Left ventricle myocardium superior (tissue), 1 donor: ENCODE measurements at places on chromosomes 13 and 19.

GRCh38 chr13:99792079-99792921 is 179.3 kb downstream of the ZIC5 start:
- DNase-seq = no peak

DNA sequence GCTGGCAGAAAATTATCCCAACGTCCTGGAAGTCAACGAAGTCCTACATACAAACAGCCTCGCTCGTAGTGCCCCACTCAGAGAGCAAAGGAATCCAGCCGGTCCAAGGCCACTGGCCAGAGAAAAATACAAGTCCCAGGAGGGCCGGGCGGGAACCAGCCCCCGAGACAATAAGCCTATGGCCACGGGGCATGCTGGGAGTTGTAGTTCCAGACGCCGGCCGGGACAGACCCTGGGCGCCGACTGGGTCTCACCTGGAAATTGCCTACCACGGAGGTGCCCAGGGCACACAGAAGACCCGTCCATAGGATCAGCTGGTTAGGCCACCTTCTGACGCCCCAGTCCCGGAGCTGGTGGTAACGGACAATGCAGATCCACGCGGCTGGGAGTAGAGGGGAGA is 5.4 kb downstream of the TMEM150B start:
- peak; percentile 60 for DNase-seq

DNA sequence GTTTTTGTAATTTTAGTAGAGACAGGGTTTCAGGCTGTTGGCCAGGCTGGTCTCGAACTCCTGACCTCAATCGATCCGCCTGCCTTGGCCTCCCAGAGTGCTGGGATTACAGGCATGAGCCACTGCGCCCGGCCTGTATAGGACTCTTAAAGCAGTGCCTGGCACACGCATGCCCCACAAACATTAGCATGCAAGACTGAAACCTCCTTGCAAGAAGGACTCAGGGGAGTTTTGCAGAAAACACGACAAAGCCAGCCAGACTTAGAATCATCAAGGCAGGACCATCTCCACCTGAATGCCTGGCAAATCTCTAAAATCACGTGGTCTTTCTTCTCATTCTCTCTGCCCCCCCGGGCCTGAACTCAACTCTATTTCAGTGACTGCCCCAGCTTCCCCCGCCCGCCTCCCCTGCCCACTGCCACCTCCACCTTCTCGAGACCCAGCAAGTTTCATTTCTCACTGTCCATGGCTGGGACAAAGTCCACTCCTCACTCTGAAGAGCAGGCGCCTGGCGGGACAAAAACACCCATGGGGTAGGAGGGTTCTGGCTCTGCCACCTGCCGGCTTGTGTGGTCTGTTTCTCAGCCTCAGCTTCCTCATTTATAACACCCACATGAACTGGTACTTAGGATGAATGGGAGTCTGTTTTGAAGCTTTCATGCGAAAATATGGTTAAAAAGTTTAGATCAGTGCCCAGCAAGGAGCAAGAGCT is 2.4 kb downstream of the TICAM1 start:
- DNase-seq = no peak

GRCh38 chr19:15563325-15563794 is 51.7 kb upstream of the CYP4F8 start:
- DNase-seq = peak; percentile 65

DNA sequence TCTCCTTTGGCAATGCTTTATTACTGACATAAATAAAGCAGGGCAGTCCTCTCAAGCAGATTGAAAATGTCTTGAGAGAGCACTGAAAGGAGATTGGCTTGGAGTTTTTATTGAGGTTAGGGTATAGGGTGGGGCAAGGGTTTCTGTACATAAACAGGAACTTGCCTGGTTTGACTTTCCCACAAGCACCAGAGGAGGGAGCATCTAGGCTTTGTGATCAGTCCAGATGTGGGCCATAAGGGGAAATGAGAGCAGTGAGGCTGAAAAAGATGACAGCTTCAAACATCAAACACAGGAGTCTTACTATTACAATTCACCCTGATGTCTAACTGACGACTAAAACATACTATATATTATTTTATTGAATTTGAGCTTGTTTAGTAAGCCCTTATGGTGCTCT is 260.9 kb downstream of the MTUS2 start:
- DNase-seq = no peak

GRCh38 chr13:112324116-112324515 is 52.0 kb upstream of the SPACA7 start:
- no peak for DNase-seq

GRCh38 chr13:39417643-39418042 is 185.3 kb downstream of the LHFPL6 start:
- peak; percentile 26 for DNase-seq

GRCh38 chr19:14971474-14971873 is 8.2 kb downstream of the SLC1A6 start:
- no peak for DNase-seq

DNA sequence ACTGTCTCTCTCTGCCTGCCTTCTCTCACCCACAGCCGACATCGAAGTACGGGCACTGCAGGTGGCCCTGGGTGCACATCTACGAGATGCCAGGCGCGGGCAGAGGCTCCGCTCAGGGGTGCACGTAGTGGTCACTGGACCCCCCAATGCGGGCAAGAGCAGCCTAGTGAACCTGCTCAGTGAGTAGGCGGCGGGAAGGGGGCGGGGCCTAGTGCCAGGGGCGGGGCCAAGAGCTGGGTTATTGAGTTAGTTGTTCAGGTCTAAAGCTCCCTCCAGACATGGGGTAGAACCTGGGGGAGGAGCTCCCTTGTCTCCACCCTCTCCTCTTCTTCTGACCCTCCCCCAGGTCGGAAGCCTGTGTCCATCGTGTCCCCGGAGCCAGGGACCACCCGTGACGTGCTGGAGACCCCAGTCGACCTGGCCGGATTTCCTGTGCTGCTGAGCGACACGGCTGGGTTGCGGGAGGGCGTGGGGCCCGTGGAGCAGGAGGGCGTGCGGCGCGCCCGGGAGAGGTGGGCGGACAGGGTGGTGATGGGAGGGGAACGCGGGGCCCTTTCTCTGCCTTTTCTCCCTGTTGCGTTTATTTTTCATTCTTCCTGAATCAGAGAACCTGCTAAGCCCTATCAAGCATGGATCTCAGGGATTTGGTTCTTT is 1.9 kb downstream of the GTPBP3 start:
- DNase-seq = no peak

- no peak for DNase-seq
Observed at GRCh38 chr19:9128171-9128570, 1.4 kb upstream of the OR7G3 start.

DNA sequence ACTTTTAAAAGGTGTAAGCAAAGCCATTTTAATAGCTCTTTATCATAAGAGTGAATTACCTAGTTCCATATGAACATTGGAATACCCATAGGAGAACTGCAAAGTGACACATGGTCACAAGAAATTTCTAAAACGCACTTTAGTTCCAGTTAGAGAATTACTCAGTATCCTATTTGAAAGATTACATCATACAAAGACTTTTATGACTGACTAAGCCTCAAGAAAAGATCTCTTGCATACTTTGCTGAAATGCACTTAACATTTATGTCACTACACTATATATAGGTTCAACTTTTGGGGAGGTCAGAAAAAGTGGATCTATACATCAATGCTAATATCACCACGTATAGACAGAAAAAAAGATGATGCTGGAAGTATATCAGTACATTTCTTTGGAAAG is 7.1 kb downstream of the PCDH9 start:
- DNase-seq = no peak

- no peak for DNase-seq
Observed at GRCh38 chr13:48475230-48475629, 57.6 kb downstream of the RCBTB2 start.

GRCh38 chr13:109246001-109246400 is 540.4 kb downstream of the IRS2 start:
- DNase-seq = no peak

GRCh38 chr13:76189882-76190519 is 553.9 kb downstream of the LMO7 start:
- DNase-seq = peak; percentile 26

DNA sequence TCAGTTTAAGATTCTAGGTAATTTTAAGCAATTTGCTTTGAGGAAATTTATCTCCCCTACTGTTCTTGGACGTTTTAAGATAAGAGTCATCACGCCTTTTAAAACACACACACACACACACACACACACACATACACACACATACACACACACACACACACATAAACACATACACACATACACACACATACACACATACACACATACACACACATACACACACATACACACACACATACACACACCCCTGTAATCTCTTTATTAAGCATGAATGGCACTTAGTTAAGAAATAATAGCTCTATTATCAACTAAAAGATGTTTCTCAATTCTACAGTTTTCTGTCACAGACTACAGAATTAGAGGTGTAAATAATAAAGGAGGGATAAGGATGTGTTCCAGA is 49.2 kb downstream of the EFNB2 start:
- DNase-seq = no peak

DNA sequence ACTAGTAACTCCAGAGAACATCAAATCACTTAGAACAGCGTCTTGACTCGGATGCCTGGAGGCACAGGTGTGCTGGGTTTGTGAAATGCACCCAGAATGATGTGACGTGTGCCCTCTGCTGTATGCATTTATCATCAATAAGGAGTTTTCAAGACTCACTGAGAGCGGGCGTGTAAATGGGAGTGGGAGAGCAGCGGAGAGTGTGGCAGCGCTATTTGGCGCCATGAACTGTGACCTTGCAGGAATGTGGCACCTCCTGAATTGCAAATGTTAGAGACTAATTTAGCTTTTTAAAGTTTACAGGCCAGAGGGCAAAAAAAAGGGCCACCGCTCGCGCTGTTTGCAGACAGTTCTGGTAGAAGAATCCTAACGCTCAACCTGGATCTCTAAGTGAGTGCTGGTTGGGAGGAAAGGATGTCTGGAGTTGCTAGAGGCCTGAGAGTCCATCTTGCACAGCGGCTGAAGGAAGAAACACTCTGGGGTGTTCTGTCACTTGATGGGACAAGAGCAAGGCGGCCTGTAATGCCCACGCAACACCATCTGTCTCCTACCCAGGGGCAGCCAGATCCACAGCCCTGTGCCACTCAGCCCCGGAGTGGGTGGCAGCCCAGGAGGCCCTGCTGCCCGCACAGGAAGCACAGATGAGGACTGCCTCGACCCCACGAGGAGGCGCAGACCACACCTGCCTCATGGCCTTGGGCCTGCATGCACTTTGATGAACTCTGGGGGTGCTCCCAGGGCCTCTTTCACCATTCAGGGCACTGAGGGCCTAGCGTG is 19.7 kb downstream of the RANBP3 start:
- no peak for DNase-seq

DNA sequence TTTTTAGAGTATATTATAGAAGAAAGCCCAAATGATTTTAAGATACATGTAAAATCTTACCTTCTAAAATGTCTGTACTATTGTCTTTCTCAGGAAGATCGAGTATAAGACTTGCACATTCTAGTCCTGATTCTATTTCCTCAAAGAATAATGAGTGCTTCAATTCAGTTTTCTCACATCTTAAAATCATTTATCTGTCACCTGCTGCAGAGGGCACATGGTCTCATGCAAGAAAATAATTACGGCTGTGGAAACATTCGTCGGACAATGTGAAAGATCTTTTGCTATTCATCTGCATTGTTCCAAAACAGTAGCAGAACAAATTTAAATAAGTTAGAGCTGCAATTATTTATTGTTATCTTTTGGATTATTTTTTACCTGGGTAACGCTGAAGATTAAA is 1403.5 kb downstream of the PCDH9 start:
- DNase-seq = no peak

DNA sequence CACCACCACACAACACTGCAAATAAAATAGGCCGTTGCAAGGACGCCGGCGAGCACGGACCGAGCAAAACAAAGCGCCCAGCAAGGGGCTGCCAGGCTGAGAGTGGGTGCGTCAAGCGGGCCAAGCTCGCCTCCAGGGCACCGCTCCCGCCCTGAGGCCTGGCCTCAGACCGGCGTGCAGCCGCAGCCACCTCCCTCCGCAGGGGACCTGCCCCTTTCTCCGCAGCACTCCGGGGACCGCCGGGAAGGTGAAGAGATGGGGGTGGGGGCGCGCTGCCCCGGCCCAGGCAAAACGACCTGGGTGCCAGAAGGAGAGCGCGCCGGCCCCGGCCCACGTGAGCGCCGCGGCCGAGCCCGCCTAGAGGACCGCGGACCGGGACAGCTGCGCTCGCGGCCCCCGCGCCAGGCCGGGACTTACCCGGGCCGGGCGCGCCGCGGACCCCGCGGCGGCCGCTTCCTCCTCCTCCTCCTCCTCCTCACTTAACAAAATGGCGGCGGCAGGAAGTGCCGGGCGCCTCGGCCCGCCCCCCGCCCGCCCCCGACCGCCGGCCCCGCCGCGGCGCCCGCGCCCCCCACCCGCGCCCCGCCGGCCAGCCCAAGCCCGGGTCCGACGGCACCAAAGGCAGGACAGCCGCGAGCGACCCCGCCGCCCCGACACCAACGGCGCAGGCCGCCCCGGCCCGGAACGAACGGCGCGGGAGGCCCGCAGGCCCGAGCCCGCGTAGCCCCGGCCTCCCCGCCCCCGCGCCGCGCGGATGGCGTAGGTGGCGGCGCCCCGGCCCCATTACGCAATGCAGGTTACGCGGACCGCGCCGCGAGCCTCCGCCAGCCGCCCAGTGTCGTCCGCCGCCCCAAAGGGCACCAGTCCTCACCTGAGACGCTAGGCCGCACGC is 674 bp downstream of the BRD4 start:
- DNase-seq = peak; percentile 76

DNA sequence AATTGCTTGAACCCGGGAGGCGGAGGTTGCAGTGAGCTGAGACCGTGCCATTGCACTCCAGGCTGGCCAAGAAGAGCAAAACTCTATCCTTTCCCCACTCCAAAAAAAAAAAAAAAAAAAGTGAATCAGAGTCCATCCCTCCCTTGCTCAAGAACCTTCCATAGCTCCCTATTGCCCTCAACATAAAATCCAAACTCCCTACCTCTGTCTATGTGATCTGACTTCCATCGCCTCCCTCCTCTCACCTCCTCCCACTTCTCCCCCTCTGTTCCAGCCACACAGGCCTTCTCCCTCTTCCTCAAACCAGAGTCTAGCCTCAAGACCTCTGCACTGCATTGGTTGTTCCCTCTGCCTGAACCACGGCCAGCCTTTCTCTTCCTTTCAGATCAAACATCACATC is 10.0 kb upstream of the TLE2 start:
- no peak for DNase-seq

DNA sequence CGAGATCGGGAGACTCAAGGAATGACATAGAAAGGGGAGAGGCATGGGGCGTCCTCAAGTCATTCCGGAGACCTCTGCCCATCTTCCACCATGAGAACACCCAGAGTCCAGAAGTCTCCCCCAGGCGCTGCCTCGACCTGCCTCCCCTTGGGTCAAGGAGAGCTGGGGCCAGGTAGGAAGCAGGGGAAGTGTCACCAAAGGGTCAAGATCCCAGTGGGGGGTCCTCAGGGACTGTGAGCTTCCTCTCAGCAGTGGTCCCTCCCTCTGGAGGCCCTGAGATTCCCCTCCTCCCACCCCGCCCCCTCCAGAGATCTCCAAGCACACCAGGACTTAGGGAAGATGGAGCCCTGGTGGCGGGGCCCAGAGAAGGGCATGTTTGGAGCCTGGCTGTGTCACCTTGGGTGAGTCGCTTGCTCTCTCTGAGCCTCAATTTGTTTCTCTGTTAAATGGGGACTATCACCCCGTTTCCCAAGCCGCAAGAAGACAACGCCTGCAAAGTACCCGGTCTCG is 919 bp downstream of the DACT3 start:
- peak; percentile 41 for DNase-seq

GRCh38 chr19:8484331-8484894 is 18.0 kb downstream of the PRAM1 start:
- peak; percentile 63 for DNase-seq

GRCh38 chr13:25743421-25743820 is 308.4 kb downstream of the SHISA2 start:
- no peak for DNase-seq

- DNase-seq = no peak
Observed at GRCh38 chr13:38674208-38674607, 12.7 kb upstream of the FREM2 start.
